ENCODE measurements at places on chromosomes 5 and 9. TPM values are rescaled to one million over a fixed set of nuclear protein-coding genes. Genes with fewer than 3 reads are reported as not detected.
A peak's percentile ranks its signal among the peaks of the same experiment; 100 is the strongest.

DNA sequence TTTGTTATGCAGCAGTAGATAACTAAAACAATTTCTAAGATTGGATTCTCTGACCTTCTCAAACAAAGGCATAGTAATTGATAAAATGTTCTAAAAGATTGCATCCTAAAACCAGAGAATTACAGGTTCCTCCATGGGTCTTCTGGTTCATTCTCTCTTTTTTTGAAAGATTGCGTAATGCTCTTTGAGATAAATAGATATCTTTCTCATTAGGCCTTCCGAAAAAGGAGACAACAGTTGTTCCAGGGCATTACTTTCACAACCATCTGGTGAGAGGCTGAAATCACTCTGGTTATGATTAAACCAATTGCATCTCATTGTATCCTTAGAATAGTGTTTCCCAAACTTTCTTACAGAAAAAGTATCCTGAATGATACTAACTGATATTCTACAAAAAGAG lies 174.7 kb upstream of the NREP start:
- DNase-seq: no peak
- peak overlapping the region; percentile 17 for H3K27ac ChIP-seq
- H3K4me1 ChIP-seq: peaks cover 26% of the 10 kb centered on the region
- no peaks in the 10 kb centered on the region for H3K27me3 ChIP-seq

TRMT10B gene
- total RNA-seq: 1.1 TPM

- no peak overlapping the region for H3K4me3 ChIP-seq
- peaks cover 72% of the 10 kb centered on the region for H3K27me3 ChIP-seq
Observed at GRCh38 chr5:7756453-7756852, 94.5 kb downstream of the CFAP90 start.

HAPLN1 gene
- total RNA-seq: 7.8 TPM

GRCh38 chr5:135229679-135230132 lies 169.3 kb downstream of the MACROH2A1 start:
- no peak overlapping the region for H3K27ac ChIP-seq
- no peak for DNase-seq
- no peaks in the 10 kb centered on the region for H3K27me3 ChIP-seq
- no peaks in the 10 kb centered on the region for H3K4me1 ChIP-seq
- H3K4me3 ChIP-seq: no peak overlapping the region

- DNase-seq: peak; percentile 3
- H3K4me1 ChIP-seq: no peaks in the 10 kb centered on the region
- no peaks in the 10 kb centered on the region for H3K36me3 ChIP-seq
- H3K27ac ChIP-seq: no peak overlapping the region
- H3K4me3 ChIP-seq: no peak overlapping the region
Observed at GRCh38 chr9:87119328-87119881, 172.1 kb upstream of the GAS1 start.
